ENCODE measurements at places on chromosomes 4 and X. TPM values are rescaled to one million over a fixed set of nuclear protein-coding genes. Genes with fewer than 3 reads are reported as not detected.

DNA sequence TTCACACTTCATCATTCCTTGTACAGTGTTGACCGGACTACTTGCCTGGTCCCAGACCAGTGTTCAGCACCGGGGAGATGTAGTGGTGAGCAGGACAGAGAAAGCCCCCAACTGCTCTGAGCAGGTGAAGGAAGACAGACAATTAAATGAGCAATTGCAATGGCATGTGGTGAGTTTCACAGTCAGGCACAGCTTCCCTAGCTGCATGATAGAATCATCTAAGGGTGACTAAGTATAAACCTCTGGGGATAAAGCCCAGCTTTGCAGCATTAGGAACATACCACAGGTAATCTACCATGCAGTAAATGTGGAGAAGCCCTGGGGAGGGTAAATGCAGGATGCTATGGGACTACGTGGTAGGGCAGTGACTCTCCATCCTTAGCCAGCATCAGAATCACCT, 47.8 kb downstream of the TMA16 start:
- no peak for DNase-seq

GRCh38 chrX:99051639-99052038, 1358.4 kb downstream of the PCDH19 start:
- DNase-seq, result no peak

DNA sequence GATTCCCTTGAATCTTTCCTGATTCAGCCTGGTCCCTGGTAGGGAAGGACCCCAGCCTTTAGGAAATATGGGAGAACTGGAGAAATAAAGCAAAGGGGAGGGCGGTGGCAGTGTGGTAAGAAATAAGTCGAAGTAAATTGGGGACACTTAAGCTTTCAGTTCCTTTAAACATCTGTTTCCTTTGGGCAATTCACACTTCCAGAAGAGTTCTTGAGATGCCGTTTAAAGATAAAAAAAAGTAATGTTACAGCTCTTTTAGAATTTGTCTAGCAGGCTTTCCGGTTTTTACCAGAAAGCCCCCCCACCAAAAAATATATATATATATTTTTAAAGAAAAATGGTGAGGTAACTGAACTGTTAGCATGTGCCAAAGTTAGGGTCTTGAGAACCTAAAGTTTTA, 46.6 kb downstream of the TSPAN7 start:
- no peak for DNase-seq

Gene PAGE2B
- 0.45 TPM for total RNA-seq

DNA sequence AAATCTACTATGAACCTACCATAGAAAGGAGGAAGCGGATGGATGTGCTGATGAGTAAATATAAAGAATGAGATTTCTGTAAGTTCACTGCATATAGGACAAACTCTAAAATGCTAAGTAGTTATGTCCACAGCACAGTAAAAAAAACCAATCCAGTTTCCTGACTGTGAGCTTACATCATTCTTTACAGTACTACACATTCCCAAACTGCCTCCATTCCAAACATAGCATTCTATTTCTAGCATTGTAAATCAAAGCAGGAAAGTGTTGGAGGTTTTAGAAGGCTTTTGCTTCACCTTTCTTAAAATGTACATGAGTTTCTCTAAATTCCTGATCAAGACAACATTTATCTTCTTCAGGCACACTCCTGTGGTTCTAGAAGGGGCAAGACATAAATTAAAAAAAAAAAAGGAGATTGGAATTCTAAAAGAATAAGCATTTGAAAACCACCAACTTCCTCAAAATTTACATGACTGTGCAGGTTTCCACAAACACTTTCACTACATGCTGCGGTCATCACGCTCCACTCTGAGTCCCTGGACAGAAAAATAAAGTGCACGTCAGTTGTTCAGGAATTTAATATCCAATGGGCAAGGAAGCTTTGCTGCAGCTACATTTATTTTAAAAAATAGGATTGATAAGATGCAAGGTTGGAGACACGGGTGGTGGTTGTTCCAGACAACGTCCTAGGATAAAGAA, 297.6 kb upstream of the STS start:
- DNase-seq, result no peak

DNA sequence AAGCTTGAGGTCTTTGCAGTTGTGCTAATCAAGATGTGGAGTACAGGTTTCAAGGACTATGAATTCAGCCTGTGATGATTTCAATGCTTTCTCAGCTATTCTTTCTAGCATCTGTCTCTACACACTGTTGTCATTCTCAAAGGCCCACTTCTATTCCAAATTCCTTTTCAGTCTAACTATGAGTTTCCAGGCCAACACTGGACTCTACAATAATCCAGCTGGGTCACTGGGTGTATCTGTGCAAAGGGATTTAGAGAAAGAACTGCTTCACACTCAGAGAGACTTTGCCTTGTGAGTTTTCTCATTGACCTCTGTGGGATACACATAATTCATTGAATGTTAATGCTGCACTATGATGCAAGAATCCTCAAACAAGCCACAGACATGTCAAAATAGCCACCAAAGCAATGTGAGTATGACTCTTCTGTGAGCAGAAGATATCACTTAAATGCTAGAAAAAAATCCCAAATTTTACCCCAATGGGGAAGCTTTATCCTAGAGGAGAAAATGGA, 171.8 kb upstream of the CLNK start:
- no peak for DNase-seq
